Cortex of kidney (tissue), 1 donor: ENCODE measurements at places on chromosomes 13 and 19.

DNA sequence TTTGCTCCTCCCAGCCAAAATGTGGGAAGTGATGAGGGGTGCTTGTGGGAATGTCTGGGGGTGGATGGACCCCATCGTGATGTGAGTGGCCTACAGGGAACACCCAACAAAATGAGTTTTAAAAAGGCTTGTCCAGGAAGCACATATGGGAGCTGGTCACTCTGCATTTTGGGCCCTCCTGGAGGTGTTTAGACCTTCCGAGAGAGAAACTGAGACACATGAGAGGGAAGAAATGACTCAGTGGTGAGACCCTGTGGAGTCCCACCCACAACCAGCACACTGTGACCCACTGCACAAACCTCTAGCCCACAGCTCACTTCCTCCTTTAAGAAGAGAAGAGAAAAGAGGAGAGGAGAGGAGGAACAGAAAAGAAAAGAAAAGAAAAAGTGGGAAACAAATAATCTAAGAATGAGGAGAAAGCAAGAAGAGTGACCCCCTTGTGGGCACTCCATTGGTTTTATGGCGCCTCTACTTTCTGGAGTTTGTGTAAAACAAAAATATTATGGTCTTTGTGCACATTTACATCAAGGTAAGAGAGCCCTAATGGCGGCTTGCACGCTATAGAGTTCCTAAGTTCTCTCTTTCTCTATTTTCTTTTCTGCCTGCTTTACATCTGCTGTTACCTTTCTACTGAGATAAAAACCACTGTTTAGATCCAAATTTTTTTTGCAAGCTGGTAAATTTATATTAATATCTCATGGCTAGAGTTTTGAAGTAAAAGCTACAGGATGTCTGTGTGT, 13.3 kb upstream of the LILRB1 start:
- no peak for DNase-seq

DNA sequence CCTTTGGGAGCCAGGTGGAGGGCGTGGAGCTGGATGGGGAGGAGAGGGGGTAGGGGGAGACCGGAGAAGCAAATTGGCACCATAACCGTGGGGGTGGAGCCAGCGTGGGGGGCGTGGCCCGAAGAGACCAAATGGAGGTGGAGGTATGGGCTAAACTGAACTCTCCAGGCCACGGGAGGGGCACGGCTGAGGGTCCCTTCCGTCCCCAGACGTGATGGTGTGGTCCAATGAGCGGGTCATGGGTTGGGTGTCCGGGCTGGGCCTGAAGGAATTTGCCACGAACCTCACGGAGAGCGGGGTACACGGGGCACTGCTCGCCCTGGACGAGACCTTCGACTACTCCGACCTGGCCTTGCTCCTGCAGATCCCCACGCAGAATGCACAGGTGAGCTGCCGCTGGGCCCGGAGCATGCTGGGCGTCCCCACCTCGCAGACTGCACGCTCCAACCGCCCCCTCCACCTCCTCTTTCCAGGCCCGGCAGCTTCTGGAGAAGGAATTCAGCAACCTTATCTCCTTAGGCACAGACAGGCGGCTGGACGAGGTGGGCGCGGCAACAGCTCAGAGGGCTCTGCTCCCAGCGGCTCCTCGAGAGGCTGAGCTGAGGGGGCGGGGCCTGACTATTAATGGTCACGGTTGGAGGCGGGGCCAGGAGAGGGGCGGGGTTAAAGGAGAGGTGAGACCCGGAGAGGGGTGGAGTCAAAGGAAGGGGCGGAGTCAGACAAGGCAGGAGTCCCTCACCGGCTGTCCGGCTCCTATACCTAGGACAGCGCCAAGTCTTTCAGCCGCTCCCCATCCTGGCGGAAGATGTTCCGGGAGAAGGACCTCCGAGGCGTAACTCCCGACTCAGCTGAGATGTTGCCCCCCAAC, 6.2 kb downstream of the HRC start:
- no peak for DNase-seq

GRCh38 chr19:16794456-16795441, 34.4 kb upstream of the SIN3B start:
- DNase-seq = no peak

GRCh38 chr19:55241143-55241934, 12.8 kb upstream of the TMEM86B start:
- no peak for DNase-seq
